Frontal cortex (tissue), 4 donors: ENCODE measurements at places on chromosomes 3 and 15.

DNA sequence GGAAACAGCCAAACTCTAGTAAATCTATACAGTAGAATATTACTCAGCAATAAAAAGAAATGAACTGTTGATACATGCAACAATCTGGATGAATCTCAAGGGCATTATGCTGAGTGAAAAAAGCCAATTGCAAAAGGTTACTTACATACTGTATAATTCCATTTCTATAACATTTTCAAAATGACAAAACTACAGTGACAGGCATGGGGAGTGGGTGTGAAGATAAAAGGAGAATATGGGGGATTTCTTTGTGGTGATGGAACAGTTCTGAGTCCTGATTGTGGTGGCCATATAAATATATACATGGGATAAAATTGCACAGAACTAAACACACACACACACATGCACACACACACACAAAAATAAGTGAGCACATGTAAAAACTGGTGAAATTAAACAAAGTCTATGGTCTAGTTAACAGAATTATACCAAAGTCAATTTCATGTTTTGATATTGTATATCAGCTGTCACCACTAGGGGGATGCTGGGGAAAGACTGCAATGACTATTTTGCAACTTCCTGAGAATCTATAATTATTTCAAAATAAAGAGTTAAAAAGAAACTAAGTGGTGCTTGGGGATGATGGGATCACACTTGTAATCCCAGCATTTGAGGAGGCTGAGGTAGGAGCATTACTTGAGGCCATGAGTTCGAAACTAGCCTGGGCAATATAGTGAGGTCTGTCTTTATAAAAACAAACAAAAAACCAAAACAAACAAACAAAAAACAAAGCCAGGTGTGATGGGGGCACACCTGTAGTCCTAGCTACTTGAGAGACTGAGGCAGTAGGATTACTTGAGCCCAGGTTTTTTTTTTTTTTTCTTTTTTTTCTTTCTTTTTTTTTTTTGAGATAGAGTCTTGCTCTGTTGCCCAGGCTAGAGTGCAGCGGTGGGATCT, 66.0 kb downstream of the SPTSSB start:
- no peak for DNase-seq

DNA sequence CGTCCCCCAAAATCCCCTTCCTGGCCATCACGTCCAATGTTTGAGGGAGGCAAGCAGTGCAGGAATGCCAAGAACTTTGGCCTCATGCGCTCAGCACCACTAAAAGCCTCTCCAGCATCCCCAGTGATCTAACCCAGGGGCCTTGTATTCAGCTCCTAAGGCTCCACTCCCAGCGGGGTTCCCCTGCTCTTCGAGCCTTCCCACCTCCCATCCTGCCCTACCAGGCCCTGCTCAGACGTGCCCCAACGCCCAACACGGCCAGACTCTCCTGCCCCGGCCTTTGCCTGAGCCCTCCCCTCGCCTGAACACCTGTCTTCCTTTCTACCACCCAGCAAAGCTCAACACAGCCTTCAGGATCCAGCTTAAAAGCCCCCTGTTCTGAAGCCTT, 30.5 kb downstream of the PLXND1 start:
- no peak for DNase-seq

DNA sequence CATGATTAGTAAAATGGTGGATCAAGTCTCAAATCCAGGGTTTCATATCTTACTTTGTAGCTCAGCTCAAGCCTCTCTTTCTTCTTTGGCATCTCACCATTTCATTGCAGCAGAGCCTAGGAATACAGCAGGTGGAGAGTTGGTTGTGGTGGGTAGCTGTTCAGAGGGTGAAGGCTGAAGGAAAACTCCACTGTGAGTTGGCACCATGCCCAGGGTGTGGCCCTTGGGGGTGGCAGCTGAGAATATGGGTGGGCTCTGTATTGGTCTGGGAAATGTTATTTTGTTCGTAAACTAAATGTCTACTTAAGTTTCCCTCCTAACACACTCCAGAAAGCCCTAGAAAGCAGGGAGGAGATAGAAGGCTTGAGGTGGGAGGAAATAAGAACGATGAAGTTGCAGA, 1.7 kb upstream of the MAP1A start:
- no peak for DNase-seq

GRCh38 chr3:190614226-190615059, 100.6 kb downstream of the IL1RAP start:
- DNase-seq, result no peak

DNA sequence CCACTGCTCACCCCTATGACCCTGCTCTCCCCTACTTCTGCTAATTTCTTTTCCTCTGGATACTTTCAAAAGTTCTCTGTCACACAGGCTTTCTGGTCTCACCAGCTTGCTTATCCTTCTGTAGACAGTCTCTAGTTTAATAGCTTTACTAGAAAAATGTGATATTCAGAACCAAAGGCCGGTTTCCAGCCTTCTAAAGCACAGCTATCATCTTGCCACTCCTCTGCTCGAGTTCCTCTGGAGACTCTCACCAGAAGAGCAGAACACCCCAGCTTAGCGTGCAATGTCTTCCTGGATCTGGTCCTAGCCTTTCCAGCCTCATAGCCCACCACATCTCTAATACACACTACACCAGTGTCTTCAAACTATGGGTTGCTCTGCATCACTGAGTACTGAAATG, 1.8 kb upstream of the VPS8 start:
- DNase-seq, result no peak

GRCh38 chr3:185221203-185221602, 32.6 kb downstream of the EHHADH start:
- DNase-seq, result no peak

- no peak for DNase-seq
Measured at GRCh38 chr15:66682865-66683264, 19.2 kb upstream of the SMAD6 start.

GRCh38 chr3:56857178-56857577, 55.4 kb upstream of the ARHGEF3 start:
- DNase-seq, result no peak

GRCh38 chr3:134998855-134999254, 203.8 kb downstream of the EPHB1 start:
- DNase-seq, result no peak

GRCh38 chr3:162103808-162104207, 607.2 kb downstream of the OTOL1 start:
- no peak for DNase-seq

GRCh38 chr3:30578479-30578878, 27.9 kb upstream of the TGFBR2 start:
- no peak for DNase-seq

- DNase-seq, result no peak
Measured at GRCh38 chr3:152309031-152309430, 40.3 kb downstream of the MBNL1 start.

- no peak for DNase-seq
Measured at GRCh38 chr3:108381529-108382140, 85.3 kb downstream of the HHLA2 start.

GRCh38 chr15:52361975-52362494, 66.4 kb upstream of the MYO5C start:
- no peak for DNase-seq

- DNase-seq, result no peak
Measured at GRCh38 chr3:159082519-159082918, 280.7 kb downstream of the MFSD1 start.

DNA sequence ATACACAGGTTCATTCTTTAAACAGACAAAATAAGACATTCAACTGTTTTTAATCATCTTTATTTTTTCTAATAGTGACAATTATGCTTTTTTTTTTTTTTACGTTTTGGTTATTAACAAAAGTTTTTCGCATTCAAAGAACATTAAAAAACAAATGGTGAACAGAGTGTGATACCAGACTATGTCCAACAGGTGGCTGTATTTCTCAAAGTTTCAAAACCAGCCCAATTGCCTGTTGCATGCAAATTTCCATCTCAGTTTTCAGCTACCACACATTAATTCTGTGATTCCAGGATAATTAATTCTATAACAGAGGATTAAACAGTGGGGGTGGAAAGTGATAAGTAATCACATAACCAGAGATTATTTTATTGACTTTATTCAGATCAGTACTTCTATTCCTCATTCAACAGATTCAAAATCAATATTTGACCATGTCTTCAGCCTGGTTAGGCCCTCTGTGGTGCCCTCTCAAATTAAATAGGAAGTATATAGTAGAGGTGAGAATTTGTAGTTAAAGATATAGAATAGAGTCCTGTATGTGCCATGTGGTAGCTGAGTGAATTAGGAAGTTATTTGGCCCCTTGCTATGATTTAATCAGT, 122.2 kb upstream of the DCBLD2 start:
- peak; percentile 19 for DNase-seq

DNA sequence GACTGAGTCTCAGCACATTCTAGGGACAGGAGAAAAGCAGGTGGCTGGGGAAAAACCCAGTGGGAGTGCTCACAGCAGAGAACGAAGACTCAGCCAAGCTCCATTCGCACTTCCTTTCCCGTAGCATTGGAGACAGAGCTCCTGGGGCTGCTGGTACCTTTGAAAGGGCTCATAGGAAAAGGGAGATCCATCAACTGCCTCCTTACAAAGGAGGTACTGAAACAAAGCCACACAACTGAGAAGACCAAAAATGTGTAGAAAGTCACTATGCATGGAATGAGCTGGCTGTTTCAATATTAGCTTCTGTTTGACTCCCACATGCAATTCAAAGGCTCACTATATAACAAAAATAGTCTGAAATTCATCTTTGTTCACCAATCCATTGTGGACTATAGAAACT, 16.9 kb downstream of the STIMATE start:
- no peak for DNase-seq

- no peak for DNase-seq
Measured at GRCh38 chr3:126261037-126261436, 80.7 kb upstream of the ALDH1L1 start.

DNA sequence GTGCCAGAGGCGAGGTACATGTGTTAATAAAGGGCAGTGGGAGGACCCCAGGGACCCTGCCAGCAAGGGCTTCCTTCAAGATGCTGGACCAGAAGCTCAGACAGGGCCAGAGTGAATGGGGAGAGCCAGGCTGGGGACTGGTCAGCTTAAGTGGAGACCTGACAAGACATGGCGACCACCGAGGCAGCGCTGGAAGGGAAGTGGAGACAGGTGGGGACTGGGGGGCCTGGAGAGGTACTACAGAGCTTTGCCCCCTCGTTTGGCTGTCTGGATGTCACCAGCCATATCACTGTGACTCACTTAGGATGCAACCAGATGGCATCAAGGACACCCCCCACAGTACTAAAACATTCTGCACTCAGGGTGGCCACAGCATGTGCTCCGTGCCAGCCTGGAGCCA, 97.9 kb downstream of the ADCY5 start:
- DNase-seq, result no peak

DNA sequence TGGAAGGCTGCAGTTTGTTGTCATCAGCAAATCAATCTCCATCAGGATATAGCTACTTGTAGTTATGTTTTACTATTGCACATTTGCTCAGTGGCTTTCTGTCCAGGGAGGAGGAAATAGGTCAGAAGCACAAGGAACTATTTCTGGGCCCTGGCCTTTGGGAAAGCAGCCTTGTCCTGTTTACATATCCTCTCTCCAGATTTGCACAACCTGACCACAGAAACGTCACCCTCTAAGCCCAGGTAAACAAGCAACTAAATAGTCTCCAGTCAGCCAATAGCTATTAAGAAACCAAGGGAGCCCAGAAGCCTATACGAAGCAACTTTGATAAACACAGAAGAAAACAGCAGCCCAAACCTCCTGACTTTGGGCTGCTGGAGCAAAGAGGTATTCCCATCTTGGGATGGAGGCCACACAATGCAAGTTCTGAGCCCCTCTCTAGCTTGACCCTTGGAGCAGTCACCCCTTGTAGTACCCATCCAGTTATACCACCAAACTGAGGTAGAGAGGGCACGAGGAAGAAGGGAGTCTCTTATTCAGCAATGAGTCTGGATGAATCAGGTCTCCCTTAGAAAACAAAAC, 2.3 kb upstream of the FEM1B start:
- DNase-seq, result no peak

GRCh38 chr15:31300208-31300661, 26.4 kb upstream of the KLF13 start:
- DNase-seq, result peak; percentile 68

DNA sequence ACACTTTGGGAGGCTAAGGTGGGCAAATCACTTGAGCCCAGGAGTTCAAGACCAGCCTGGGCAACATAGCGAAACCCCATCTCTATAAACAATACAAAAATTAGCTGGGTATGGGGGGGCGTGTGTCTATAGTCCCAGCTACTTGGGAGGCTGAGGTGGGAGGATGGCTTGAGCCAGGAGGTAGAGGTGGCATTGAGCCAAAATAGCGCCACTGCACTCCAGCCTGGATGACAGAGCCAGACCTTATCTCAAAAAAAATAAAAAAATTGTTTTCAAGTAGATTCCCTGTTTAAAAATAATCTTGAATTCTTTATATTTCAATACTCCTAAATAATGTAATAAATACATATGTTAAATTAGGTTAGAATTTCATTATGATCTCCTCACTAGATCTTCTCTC, 9.8 kb downstream of the HMCES start:
- no peak for DNase-seq

- no peak for DNase-seq
Measured at GRCh38 chr3:157868946-157869345, 237.3 kb downstream of the SHOX2 start.

GRCh38 chr3:98734306-98734705, 28.8 kb upstream of the ST3GAL6 start:
- DNase-seq, result no peak

- DNase-seq, result no peak
Measured at GRCh38 chr3:120227710-120228347, 57.2 kb downstream of the GPR156 start.

DNA sequence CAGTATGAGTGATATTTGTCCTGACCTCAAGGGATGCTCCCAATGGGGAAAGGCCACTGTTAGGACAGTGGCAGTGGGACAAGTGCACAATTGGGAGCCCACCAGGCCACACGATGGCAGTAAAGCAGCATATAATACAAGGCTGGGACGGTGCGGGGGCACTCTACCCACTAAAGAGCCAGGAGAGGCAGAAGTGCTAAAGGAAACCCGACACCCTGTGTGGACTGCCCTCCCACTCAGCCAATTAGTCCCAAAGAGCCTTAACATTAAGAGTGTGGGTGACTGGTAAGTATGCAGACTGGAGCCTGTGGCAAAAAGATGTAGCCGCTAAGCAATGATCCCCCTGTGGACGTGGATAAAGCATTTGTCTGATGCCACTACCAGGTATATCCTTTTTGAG, 8.2 kb upstream of the ZNF589 start:
- DNase-seq, result peak; percentile 70

DNA sequence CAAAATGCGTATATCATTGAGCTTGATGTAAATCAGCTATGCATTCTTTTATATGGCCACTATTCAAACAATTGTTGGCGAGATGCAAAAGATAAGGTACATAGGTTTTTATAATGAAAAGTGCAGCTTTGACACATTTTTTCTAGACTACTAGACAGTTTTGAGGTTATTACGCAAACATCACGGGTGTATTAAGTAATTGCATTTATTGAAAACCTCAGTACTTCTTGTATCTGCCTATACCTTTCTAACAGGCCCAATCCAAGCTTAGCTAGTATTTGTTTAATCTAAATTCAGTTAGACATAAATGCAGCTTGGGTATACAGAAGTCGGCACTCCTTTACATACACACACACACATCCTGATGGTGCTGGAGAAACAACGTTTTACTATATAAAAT, 2.7 kb downstream of the SPESP1 start:
- no peak for DNase-seq

DNA sequence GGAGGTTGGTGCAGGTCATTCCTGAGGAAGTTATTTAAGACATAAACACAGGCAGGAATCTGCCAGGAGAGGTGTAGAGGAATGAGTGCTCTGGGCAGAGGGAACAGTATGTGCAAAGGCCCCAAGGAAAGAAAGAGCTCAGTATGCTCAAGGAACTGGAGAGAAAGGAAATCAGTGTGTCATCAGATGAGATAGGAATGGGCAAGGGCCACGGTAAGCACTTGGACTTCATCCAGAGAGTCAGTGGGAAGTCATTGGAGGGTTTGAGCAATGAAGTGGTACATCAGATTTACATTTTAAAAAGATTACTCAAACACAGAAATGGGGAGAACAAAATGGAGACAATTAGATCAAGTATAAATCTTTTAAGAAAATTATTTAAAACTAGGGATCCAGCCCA, 272.2 kb downstream of the ADAMTSL3 start:
- DNase-seq, result no peak
